ENCODE measurements at places on chromosomes 4 and X.

GRCh38 chrX:70079870-70080269 lies 17.6 kb downstream of the OTUD6A start:
- DNase-seq = no peak

DNA sequence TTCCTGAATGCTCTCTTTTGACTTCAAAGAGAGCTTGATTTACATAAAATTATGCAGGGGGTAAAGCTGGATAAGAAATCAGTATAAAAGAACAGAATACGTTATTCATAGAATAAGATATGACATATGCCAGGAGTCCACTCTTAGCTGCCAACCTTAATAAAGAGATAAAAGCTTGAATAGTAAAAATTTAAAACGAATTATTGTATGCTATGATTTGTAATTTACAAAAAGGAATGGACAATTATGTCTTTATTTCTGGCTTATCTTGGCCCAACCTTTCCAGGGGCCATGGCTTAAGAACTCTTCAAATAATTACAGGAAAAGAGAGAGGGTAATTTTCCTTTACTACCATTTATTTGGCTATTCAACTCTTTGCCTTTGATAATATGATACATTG lies 192.2 kb upstream of the ITM2A start:
- DNase-seq = no peak

- no peak for DNase-seq
Measured at GRCh38 chr4:12122316-12122715, 693.6 kb upstream of the HS3ST1 start.

DNA sequence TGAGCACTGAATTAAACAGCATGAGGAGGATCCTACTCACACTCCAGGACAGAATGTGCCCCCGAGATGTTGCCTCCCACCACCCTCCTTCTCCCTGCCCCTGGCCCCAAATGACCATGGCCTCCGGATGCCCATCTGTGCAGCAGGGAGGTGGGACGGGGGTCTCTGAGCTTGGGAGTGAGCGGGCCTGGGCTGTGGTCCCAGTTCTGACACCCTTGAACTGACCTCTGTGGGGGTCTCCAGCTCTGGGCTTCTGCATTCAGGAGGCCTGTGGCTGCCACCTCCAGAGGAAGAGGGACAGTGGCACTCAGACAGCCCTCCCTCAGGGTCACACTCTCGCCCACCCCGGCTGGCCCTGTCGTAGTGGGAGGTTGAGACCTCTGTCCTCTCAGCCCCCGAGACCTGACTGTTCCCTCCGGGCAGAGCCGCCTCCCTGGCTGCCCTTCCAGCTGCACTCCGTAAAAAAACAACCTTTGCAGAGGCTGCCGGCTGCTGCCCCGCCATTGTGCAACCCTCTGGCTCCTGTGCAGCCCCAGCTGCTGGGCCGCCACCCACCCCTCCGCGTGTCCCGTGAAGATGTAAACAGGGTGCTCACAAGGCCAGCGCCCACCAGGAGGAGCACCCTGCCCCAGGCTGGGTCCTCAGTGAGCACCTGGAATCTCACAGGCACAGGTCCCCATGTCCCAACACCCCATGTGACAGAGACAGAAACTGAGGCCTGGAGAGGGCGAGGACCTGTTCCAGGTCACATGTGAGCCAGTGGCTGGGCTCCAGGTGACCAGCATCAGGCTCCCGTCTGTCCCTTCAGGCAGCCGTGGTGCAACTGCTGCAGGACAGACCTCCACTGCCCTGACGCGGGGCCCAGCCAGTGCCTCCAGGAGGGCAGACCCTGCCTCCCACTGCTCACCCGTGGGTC lies 39.6 kb downstream of the HTRA3 start:
- no peak for DNase-seq

DNA sequence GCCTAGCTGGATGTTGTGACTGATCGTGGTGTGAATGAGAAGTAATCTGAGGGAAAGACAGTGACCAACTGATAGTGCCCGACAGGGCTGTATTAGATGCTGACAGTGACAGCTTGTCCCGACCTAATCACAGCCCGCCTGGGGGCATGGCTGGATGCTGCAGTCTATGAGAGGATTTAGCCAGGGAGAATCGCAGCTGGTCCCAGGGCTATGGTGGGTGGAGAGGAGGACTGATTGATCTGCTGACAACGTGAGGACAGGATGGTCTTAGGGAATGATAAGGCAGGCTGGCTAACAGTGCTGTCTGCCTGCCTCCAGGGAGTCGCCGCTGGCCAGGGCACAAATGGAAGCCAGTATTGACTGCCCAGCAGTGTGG lies 621 bp upstream of the SUV39H1 start:
- no peak for DNase-seq

GRCh38 chr4:154472858-154473257 lies 18.7 kb downstream of the DCHS2 start:
- DNase-seq = no peak

GRCh38 chrX:46279925-46280313 lies 265.3 kb downstream of the ZNF674 start:
- no peak for DNase-seq

GRCh38 chr4:146255463-146255862 lies 41.1 kb downstream of the REELD1 start:
- no peak for DNase-seq
